ENCODE measurements at places on chromosomes 1 and 21.

DNA sequence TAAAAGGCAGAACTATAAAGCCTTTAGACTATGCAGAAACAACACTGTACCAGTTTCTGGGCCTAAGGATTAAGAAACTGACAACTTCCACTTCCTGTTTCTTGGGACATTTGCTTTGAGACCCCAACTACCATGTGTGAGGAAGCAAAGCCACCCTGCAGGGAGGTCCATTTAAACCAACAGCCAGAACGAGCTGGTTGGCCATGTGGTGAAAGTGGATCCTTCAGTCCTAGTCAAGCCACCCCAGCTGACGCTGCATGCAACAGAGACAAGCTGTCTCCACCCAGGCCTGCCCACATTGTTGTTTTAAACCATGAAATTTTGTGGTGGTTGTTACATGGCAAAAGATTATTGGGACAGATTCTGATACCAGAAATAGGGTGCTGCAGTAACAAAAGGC lies 31.8 kb upstream of the SLFNL1 start:
- DNase-seq, result no peak

- DNase-seq, result no peak
Observed at GRCh38 chr1:117618450-117619122, 12.7 kb downstream of the TENT5C start.

- DNase-seq, result no peak
Observed at GRCh38 chr1:102185260-102185659, 188.5 kb upstream of the OLFM3 start.

DNA sequence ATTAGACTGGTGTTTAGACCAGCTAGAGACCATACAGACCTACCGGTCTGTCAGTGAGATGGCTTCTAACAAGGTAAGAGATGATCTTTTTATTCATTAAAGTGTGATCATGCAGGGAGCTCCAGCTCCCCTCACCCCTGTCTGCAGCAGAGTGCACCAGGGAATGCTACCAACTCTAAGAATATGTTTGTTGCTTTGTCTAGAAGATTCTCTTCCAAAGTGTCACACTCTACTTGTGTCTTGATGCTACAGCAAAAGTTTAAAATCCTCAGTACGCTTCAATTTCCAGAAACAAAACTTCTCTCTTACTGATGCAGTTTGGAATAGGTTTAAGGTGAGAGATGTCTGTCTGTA lies 201.4 kb upstream of the SGIP1 start:
- DNase-seq, result no peak

- DNase-seq, result no peak
Observed at GRCh38 chr1:151222130-151222529, 23.8 kb downstream of the PIP5K1A start.

DNA sequence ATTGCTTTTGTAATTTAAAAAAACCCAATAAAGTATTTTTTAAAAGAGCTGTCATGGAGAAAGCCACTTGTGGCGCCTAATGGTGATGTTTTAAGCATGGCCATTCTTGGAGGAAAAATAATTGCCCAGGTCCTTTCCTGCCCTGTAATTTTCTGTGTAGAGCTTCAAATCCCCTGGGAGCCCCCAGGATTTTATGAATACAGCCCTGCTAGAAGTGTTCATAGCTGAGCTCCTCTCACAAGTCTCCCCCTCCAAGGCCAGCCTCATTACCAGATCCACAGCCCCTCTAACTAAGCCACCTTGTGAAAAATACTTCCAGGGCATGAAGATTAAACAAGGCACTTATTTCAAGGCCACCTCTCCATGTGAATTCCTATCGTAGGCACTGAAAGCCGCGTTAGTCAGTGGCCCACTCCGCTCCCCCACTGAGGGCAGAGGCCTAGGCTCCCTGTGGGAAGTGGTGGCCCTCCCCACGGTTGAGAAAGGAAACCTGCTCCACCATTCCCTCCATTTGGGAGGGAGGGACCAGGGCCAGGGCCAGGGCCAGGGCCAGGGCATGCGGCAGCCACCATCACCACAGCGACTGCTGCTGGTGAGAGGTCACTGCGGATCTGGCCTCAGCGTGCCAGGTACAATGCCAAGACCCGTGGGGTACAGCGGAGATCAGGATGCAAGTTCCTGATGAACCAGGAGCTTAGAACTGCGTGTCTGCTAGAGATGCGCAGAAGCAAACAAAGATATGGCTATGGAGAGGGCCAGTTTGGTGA lies 83.1 kb downstream of the KCNN3 start:
- no peak for DNase-seq

DNA sequence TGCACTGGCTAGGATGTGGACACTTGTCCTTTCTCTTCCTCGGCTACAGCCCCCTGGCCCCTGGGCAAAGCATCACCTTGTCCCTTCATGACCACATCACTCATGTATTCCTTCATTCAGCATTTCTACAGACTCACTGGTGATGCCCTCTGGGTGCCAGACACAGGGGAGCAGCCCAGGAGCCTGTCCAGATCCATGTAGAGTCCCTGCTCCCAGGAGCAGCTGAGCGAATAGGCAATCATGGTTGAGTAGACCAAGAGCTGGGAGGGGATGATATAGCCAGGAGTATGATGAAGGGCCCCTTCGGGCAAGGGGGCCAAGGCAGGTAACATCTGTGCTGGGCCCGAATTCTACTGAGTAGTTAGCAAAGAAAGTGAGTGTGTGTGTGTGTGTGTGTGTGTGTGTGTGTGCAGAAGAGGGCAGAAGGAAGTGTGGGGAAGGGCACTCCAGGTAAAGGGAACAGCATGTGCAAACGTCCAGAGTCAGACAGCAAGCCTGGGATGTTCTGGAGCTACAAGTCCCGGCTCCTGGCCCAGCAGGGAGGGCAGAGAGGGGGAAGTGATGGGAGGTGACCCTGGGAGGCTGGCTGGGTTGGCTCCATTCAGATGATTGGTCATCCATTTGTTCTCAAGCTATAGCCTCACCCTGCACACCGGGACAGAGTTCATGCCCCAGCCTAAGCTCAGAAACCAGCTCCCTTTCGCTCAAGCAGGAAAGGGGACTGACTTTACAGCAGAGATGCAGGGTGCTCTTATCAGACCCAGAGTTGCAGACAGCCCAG lies 21.0 kb upstream of the PIK3CD start:
- no peak for DNase-seq

DNA sequence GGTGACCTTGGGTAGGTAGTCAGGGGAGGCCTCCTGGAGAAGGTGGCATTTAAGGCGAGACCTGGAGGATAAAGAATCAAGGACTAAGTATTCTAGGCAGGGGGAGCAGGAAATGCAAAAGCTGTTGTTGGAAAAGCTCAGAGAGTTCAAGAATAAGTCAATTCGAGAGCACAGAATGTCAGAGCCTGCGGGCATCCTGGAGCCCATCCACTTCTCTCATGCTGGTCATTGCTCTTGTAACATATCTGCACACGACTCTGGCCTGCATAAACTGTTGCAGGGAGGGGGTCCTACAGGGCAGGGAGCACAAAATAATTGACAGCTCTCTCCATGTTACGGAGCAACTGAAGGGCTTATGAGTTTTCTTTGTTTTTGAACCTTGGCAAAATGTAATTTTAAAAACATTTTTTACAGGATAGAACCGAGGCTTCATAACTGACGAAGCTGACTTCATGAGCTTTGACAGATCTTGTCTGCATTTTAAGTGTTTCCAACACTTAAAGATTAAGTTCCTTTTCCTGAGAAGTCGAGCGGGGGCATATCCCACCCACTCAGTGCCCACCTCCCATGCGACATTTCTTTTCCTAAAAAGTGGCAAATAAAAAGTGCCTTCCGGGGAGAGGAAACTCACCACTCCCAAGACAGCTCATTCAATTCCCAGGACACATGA lies 4.2 kb downstream of the PLA2G5 start:
- no peak for DNase-seq

- no peak for DNase-seq
Observed at GRCh38 chr1:225847610-225848009, 34.6 kb downstream of the TMEM63A start.

GRCh38 chr1:39957299-39958015 lies 2.5 kb downstream of the MFSD2A start:
- DNase-seq, result no peak

GRCh38 chr1:172269644-172270043 lies 150.8 kb upstream of the C1orf105 start:
- DNase-seq, result no peak

- peak; percentile 59 for DNase-seq
Observed at GRCh38 chr1:36323636-36324352, at the start of gene EVA1B. Gene EVA1B (minus strand): TSS chr1:36323645. CDS start chr1:36323037, 608 bp downstream.

DNA sequence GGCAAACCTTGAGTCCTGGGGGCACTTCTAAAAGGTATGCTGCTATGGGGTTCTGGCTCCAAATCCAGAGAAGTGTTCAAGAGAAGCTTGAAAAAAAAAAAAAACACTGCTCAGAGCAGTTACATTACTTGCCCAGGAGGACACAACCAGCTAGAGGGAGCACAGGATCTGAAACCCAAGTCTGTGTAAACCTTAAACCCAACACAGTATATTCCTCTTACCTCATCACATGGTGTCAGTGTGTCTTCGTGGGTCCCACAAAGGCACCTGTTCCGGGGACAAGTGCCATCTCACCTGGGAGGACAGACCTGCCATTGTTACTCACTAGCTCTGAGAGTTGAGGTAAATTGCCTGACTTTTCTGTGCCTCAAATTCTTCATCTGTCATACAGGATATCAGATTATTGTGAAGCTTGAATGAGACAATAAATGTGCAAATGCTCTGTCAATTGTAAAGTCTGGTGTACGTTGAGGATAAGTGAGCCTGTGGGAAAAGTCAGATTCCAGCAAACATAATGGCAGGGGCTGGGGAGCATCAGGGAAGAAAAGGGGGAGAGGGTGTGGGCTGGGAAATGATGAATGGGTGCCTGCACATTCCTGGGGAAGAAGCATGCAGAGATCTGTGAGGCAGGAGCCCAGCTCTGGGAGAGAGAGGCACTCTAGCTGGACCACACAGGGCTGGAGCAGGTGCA lies 170.4 kb upstream of the ZC3H12A start:
- DNase-seq, result no peak

DNA sequence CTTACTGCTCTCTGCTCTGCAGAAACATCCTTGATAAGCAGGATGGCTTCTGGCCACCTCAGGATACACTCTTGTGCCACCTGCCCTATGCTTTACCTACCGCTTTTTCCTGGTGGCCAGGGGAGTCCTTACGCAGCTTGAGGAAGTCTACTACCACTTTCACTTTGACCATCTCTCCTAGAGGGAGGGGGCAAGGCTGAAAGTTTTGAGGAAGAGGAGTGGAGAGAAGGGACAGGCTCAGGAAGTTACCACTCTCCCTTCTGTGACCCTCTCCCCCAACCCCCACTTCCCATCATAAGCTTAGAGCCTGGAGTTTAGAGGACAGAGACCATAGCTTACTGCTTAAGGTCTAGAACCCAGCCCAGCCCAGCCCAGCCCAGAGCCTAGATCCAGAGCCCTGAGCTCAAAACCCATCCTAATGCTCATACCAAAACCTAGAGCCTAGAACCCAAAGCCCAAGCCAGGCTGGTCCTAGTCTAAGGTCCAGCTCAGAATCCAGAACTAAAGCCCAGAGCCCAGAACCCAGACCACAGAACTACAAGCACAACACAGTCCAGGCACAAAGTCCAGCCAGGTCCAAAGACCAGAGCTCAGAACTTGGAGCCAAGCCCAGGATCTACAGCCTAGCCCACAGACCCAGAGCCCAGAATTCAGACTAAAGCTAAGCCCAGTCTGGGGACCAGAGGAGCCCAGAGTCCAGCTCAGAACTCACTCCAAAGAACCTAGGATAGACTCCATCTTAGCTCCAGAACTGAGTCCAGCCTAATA lies 18.0 kb upstream of the MFSD2A start:
- no peak for DNase-seq

DNA sequence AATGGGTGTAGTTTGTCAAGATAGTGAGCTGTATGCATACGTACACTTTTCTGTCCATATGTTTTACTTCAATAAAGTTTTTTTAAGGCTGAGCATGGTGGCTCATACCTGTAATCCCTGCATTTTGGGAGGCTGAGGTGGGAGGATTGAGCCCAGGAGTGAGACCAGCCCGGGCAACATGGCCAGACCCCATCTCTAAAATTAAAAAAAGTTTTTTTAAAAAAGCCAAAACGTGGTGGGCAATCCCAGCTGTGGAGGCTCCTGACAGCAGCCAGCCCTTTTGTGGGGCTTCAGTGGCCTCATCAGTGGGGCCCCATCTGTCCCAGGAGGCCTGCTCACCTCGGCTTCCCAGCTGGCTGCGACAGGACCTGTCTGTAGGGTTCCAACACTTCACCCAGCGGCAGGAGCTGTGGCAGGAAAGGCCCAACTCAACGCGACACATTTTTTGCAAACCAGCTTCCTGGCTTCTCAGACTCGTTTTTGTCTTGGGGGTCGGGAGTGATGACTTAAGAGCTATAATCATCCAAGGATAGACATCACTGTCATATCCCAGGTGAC lies 56.9 kb upstream of the LBR start:
- no peak for DNase-seq

GRCh38 chr1:236604905-236605806 lies 840 bp upstream of the HEATR1 start:
- DNase-seq, result no peak

DNA sequence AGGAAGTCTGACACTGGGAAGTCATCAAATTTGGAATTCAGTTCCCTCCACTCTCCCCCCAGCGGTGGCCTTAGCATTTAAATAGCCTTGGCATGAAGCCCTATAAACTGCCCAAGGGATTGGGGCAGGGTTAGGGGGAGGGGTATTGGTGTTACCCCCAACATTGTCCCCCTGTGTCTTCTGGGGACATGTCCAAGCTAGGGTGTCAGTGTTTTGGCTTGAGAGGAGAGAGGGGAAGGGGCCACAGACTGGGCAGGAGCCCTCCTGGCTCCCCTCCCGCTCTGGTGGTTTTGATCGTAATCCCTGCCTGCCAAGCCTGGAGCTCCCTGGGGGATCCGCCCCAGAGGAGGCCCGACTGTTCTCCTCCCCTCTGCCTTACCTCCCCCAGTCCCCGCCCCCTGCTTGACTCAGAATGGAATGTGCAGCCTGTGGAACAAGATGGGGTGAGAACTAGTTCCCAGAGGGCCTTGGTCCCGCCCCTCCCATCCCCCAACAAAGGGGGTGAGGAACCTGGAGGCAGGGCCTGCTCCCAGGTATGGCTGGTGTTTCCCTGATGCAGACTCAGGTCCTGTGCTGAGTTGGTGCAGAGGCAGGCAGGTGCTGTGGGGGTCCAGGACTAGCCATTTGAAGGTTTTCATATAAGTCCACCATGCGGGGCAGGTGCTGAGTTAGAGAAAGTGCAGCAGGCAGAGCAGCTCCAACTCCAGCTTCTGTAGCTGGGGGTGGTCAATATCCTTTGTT lies 7.4 kb downstream of the SOX13 start:
- peak; percentile 73 for DNase-seq

DNA sequence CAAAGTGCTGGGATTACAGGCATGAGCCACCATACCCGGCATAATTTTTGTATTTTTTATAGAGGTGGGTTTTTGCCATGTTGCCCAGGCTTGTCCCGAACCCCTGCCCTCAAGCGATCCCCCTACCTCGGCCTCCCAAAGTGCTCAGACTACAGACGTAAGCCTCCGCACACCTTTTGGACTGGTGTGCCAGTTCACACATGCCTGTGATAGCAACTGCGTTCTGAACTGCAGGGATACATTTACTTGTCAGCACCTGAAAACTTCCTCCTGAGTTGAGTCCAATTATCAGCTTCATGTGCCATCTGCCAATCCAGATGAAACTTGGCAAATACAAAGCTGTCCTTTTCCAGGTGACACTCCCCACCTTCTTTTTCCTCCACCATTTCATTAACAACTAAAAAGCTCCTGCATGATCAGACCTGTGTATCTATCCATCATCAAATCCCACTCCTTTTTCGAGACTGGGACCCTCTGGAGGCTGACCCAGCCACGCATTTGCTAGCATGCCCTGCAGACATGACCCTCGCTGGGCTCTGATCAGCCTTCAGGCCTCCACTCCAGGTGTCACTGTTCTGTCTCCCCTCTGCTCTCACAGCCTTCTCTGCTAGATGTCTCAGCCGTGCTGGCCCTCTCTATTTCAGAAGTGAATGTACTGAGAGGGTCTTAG lies 2.1 kb upstream of the DEGS1 start:
- DNase-seq, result no peak

- no peak for DNase-seq
Observed at GRCh38 chr1:93815366-93816110, 63.5 kb downstream of the DNTTIP2 start.

Measured in skeletal muscle cell (primary cell).